ENCODE measurements at places on chromosomes 16 and 17.

- no peak for DNase-seq
Measured at GRCh38 chr16:886802-887731, 83.7 kb downstream of the LMF1 start.

DNA sequence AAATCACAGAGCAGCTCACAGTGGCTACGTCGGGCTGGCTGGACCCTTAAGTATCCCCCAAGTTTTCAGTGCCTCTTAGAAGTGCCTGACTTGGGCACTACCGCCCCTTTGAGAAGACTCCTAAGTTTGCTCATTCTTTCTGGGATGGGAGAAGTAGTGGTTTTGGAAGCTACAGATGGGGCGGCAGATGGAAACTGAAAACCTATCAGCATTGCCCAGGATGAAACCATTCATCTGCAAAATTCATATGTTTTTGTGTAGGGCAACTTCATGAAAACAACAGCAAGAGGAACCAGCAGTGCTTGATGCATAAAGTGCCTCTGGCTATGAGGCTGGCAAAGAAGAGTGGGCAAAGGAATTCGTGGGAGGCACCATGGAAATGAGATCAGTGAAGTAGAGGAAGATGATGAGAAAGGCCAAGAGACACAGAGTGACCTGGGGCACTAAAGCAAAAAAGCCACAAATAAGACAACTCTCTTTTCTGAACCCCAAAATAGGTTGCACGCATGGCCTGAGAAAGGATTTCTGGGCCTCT, 277.1 kb downstream of the XYLT1 start:
- DNase-seq, result no peak

DNA sequence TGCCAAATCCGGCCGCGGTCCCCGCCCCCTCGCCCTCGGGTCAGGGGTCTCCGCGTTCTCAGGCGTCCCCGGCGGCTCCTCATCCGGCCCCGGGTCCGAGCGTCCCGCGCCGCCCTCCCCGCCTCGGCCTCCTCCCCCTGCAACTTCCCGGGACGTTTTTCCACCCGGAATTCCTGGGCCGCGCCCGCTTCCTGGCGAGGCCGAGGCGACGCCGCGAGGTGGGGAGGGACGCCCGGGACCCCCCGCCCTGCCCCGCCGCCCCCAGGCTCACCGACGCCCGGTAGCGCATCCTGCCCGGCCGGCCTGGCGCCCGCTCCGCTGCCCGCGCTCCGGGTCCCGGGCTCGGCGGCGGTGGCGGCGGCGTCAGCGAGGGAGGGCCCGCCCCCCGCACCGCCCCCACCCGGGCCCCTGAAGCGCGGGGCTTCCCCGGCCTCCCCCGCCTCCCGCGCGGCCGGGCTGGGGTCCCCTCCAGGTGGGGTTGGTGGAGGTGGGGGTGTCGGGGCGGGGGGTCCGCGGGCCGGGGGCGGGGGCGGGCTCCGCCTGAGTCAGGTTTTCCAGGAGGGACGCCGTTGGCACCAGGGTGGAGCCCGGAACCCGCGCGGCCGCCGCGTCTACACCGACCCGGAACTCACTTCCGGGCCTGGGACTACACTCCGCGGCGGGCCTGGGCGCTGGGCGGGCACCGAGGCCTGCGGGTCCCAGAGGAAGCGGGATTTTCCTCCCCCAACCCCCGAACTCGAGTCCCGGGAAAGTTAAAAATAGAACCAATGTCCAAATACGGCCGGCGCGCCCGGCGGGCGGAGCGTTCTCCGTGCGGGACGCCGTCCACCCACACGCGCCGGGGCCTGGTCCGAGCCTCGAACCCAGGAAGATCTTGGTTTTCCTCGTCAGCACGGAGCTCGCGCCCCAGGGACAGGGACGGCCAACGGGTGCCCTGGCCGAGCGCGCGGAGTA, 6.8 kb downstream of the MYO1C start:
- peak; percentile 56 for DNase-seq

DNA sequence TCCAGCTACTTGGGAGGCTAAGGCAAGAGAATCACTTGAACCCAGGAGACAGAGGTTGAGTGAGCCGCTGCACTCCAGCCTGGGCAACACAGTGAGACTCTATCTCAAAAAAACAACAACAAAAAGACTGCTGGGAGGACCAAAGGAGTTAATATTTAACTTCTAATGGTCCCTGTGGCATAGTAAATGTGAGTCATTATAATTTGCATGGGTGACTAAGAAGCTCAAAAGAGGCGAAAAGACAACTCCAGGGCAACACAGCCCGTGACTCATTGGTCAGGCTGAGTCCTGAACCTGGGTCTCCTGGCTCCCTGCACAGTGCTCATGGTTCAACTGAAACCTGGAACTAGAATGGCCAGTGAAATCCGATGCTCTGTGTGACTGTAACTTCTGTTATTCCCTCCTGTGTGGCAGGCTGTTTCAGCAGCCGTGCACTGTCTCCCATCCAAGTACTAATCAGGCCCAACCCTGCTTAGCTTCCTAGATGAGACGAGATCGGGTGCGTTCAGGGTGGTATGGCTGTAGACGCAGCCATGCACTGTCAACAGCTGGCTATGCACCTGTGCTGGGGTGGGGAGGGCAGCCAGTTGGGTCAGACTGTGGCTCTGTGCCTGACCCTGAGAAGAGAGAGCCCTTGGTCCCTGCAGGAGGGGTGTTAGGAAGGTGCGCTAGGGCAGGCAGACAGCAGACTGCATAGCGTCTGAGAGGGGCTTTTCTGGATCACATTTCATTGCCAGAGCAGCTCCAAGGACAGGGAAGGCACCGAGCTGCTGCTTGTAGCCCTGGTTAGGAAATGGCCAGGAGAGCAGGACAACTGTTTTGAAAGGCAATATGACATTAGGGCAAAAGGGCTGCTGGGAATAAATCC, 14.5 kb upstream of the GPRC5C start:
- DNase-seq, result no peak

DNA sequence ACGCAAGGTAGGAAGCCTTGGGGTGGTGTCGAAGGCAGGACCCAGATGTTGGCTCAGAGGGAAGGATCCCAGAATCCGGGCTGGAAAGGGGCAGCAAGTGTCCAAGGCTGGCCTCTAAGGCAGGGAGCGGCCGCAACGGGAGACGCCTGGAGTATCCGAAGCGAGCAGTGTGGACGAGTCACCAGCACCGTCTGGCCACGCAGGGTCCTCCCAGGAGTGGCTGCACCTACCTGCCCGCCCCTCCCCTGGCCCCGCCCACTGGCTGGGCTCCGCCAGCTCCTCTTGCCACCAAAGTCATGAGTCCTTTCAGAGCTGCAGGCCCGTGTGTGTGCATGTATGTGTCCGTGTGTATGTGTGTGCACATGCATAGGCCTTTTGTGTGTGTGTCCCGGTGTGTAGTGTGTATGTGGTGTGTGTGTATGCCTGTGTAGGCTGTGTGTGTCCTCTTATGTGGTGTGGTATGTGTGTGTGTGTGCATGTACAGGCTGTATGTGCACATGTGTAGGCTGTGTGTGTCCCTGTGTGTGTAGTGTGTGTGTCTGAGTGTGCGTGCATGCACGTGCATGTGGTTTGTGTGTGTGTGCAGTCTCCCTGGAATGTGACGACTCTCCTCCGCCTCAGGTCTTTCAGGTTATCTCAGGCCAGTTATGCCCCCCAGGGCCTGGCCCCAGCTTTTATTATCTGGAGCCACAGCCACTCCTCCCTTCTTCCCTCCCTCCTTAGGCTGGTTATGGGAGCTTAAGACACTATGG, at the start of gene PRSS8:
Gene PRSS8, minus strand, starts transcription at position 193 of the 752 bp plus-strand sequence. CDS start 229 bp downstream, outside the sequence.
- no peak for DNase-seq

GRCh38 chr16:19377864-19378263, 39.8 kb upstream of the TMC5 start:
- no peak for DNase-seq

GRCh38 chr17:48111937-48112241, 4.3 kb downstream of the SNX11 start:
- no peak for DNase-seq

GRCh38 chr17:76558198-76559095, 18.6 kb downstream of the PRCD start:
- DNase-seq, result no peak

- no peak for DNase-seq
Measured at GRCh38 chr16:35196313-35196712, 1736.9 kb downstream of the TP53TG3F start.

DNA sequence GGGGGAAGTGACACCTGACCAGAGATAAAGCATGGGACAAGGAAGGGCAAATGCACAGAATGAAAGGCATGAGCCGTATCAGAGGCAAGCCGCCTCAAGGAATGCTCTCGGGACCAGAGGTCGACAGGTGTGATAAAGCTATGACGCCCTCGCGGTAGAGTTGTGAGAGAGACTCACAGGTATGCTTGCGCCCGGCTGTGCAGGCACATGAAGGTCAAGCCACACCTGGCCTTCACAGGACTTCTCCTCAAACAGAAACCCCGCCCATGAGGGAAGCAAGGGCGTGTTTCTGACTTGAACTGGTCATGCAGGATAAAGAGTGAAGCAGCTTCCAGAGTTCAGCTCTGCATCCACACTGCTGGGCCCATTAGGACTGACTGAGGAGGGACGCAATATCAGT, 7.8 kb downstream of the NCBP3 start:
- no peak for DNase-seq

GRCh38 chr16:9658164-9658563, 524.1 kb downstream of the GRIN2A start:
- DNase-seq, result no peak

DNA sequence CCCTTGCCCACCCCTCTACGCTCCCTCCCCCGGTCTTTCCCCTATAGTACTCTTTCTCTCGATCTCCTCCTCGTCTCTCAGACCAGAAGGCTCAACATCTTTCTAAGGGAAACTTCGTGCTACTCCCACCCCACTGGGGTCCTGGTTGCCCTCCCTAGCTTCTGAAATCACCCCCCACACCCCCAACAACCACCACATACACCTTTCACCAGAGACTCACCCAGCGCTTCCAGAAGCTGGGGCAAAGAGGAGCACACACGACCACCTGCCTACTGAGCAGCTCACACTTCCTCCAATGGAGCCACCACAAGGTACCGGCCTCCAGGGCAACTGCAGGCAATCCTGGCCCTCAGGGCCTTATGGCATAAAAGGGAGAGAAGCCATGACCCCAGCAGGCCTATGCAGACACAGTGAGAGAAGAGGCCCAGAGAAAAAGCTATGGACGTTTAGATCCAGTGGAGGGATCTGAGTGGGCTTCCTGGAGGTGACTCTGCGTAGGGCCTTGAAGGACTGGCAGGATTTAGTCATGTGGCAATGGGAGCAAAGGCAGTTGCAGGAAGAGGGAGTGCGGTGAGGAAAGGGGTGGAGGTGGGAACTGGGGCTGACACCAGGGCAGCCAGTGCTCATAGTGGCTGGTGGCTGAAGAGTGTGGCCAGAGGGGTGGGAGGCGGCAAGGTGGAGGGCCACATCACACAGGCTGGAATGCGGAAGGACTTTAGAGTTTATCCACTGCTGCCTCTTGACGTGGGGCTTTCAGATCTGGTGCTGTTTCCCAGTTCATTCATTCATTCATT, 12.1 kb upstream of the TMEM92 start:
- DNase-seq, result no peak

GRCh38 chr17:31575043-31575442, 183.6 kb downstream of the RAB11FIP4 start:
- DNase-seq, result no peak

DNA sequence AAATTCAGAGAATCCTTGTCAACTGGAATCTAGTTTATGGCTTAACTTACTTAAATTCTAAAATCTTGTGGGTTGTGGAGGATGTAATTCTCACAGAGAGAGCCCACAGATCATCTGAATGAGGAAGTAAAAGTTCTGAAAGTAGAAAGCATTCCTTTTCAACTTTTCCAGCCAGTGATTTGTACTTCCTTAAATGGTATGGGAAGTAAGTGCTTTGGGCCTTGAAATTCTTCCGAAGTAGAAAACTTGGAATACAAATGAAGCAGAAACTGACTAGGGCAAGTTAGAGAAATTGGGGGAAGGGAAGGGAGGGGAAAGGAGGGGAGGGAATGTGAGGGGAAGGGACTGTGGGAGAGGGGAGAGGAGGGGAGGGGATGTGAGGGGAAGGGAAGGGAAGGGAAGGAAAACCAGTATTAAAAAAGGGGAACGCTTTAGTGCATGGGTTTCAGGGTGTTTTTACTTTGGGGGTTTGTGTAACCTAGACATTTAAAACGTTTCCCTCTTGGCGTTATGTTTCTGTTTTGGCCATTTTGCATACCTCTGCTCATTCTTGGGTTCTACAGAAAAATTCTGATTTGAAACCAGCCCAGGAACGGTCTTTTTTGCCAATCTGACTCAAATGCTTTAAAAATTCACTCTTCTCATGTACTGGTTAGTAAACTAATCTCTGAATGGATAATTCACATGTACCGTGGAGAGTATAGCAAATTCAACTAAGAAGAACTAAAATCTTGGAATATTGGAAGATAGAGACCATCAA, 15.5 kb upstream of the SNTB2 start:
- DNase-seq, result no peak

GRCh38 chr16:11030990-11031510, 86.7 kb downstream of the CLEC16A start:
- no peak for DNase-seq

DNA sequence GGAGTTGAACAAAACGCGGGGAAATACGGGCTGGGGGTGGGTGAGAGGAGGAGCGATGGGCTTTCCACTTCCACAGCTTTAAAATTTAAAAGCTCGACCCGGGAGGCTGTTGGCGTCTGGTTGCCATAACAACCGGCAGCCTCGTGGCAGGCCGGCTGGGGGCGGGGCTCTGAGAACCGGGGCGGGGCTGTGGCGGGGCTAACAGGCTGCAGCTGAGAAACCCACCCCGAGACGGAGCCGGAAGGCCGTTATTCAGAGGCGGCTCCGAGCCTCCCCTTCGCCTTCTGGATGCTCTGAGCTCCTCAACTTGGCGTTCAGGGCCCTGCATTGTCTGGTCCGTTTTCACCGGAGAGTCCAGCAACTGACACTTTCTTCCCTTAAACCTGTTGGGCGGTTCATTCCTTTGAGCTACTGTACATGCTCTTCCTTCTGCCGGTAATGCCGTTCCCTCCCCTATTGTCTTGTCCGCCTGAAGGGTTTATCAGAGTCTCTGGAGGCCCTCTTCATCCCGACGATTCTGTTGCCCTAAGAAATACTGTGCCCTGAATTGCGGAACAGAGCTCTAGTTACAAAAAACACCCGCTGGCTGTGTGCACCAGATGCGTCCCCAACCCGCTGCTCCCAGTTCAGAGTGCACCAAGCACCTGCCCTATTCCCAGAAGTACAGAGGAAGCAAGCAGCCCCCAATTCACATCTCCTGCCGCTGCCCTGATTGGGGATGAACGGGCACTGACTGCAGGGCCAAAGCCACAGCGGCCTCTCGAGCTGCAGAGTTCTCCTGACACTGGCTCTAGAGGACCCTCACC, 596 bp downstream of the DNAAF8 start:
- DNase-seq, result peak; percentile 93

- DNase-seq, result peak; percentile 64
Measured at GRCh38 chr17:76726776-76727718, at the start of gene METTL23. Gene METTL23 (plus strand): TSS chr17:76726839. CDS start chr17:76729711, 2,872 bp downstream.

- DNase-seq, result no peak
Measured at GRCh38 chr16:16151315-16151714, 72.0 kb downstream of the ABCC6 start.

- DNase-seq, result no peak
Measured at GRCh38 chr16:76800196-76800595, 390.8 kb upstream of the MON1B start.

GRCh38 chr16:68447653-68448359, 502 bp downstream of the SMPD3 start:
- DNase-seq, result no peak

All from activated T-cell treated with anti-CD3 and anti-CD28 coated beads for 1 hour (primary cell).